ENCODE measurements at places on chromosomes 5 and 9.

DNA sequence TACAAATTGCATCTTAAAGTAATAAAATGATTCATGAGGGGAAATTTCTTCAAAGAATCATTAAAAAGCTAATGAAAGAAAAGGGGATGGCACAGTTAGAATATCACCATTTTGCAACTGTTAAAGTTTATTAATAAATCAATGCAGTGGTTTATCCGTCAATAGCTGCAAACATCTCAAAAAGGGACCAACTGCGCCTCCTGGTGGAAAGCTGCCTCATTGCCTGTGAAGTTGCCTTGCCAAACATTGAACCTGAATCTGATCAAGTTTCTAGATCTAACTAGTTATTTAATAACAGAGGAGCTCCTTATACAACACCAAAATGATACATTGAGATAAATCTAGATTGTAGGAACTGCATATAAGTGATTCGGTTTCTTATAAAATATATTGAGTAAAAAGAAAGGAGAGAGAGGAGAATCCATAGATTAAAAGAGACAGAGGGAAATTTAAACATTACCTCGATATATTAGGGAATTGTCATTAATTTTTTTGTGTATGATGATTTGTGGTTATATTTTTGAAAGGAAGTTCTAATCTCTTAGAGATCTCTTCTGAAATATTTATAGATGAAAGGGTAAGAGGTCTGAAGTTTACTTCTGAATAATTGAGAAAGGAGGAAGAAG, 6.9 kb upstream of the NDUFB6 start:
- peak; percentile 18 for DNase-seq

DNA sequence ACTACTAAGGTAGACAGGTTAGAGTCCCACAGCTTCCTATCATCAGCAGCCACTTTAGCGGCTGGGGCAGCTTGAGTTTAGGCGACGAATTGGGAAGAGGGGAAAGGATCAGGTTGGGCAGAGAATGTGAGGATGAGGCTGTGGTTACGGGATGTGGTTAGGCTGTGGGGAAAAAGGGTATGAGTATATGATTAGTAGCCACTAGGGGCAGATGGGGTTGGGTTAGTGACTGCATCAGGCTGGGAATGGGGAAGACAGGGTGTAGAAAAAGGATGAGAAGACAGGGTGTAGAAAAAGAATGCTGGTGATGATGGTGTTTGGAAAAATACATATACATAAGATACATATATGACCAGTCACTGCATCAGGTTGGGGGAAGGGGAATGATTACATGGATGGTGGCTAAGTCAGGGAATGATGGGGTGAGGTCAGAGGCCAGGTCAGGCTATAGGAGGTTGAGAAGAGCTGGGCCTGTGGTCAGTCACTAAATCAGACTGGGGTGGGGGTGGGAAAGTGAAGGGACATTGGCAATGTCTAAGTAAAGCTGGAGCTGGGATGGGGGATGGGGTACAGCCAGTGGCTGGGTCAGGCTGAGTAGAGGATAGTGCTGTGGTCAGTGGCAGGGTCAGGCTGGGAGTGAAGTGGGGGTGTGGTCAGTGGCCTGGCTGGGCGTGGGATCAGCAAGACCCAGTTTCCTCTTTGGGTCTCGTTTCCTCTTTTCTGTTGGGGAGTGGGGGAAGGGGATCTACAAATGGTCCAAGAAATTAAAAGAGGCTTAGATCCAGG, 2.1 kb downstream of the TLN1 start:
- DNase-seq: peak; percentile 51

DNA sequence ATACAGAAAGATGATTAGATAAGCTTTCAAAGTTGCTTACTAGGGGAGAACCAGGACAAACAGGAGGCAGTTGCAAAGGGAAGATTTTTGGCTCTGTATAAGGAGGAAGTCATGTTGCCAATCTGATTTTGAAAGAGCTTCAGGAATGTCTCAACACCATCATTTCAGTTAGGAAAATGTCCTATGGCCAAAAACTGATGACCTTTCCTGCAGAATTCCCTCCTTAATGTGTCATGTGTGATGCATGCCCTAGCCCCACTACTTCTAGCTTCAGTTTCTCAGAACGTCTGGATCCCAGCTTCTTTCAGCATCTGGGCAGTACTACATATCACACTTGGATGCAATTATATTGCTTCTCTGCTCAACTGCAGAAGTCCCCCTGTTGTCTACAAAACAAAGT, 211.5 kb upstream of the NREP start:
- DNase-seq: no peak

GRCh38 chr5:160432196-160432595, 10.5 kb downstream of the PTTG1 start:
- DNase-seq: no peak

DNA sequence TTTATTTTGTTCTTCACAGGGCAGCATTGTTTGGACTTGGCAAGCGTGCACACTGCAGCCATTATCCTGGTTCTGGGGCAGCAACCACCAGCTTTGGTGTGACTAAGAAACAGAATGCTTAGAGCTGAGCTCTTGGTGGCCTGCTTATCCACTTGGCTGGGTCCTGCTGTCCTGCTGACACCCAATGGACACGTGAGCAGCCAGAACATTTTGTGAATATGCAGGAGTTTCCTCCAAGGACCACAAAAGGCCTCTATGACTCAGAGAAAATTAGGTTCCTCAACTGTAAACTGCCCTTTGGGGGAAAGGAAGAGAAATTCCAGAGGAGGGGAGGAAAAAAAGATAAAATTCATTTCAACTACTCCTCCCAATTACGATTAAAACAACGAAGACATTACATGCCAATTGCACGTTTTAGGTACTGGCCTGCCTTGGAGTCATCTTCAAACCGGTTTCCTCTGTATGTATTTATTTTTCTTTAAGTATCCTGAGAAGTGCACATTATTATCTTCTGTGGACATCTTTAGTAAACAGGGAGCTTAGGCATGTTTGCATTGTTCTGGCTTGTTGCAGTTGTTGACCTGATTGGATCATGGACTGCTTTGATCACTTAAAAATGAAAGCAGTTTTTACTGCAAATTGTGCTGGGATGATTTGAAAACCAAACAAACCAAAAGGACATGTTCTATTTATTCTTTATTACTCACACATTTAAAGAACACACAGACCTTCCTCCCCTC, 82.3 kb upstream of the TLE4 start:
- DNase-seq: peak; percentile 11

- DNase-seq: no peak
Observed at GRCh38 chr5:118228489-118228888, 759.9 kb downstream of the DTWD2 start.

GRCh38 chr5:143037071-143037470, 266.9 kb downstream of the ARHGAP26 start:
- DNase-seq: no peak

DNA sequence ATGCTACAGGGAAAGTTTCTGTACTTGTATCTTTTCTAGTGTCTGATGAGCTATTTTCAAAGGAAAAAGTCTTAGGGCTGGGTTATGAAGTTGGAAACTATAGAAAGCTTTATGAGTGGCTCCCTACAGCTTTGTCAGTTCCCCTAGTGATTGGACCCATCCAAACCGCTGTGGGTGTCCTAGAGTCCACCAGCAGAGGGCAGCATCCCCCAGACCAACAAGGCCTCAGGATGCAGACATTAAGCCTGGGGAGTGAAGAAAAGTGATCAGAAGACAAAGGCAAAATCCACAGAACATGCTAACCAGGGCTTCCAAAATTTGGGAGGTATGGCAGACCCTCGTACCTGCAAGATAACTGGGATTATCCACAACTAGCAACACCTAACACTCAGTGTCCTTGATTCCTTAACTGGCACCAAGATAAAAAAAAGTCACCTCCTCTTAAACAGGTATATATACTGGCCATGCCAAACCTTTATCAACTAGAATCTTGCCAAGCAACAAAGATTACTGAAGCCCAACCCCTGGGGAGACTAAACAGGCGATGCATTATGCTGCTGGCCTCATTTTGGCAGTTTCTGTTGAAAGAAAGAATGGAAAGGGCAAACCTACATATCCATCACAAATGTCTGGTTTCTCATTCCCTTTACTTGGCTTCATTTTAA, 110.4 kb upstream of the NR5A1 start:
- peak; percentile 43 for DNase-seq

GRCh38 chr5:67047160-67047559, 149.4 kb downstream of the CD180 start:
- peak; percentile 81 for DNase-seq

- no peak for DNase-seq
Observed at GRCh38 chr5:51131266-51131665, 252.0 kb upstream of the ISL1 start.

DNA sequence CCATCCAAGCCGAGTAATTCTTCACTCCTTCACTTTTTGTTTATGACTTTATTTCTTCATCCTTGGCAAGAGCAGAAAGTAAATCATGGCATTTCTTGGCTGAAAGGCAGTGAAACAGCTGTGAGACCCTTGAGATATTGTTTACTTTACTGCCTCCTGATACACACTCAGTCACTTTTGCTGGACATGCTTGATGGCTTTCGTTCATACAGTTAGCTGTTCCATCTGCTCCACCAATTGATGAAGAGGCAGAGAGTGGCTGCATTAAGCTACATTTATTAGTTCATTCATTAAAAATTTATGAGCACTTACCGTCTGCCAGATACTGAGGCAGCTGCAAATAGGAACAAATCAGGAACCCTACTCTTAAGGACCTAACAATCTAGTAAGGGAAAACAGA, 184.4 kb upstream of the OR13F1 start:
- DNase-seq: no peak

GRCh38 chr5:71882826-71883741, 164.0 kb downstream of the CARTPT start:
- DNase-seq: no peak

DNA sequence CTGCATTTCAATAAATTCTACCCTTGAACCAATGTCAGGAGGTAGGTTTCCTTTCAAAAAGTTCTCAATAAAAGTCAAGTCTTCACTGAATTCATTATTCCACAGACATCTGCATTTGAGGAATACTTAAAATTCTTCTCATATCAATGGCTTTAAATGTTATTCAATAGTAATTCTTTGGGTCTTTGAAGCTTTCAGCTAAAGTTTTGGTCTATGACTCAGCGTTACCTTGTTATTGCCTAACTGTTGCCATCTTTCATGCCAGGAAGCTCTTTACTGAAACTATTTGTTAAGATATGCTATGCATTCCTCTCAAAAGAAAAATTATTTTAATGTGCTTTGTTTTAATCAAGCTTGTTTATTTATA, 170.5 kb downstream of the NNT start:
- DNase-seq: no peak

GRCh38 chr5:96633820-96634219, 28.4 kb upstream of the CAST start:
- no peak for DNase-seq

DNA sequence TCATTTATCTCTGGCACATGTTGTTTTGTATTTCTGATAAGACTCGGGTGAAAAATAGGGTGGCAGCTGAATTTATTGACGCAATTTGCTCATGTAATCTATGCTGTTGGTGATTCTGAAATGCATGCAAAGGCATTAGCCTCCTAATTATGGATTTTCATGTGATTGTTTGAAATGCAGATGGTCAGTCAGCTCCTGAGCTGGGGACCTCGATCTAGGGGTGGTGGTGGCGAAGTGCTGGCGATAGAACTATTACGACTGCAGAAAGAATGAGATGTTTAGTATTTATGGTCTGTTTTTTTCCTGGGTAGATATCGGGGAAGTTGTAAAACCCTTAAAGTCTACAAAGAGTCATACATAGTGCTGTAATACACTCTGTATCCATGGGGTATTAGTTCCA, 88.6 kb downstream of the SLC28A3 start:
- DNase-seq: no peak

- no peak for DNase-seq
Observed at GRCh38 chr5:132150565-132150964, 77.0 kb downstream of the CSF2 start.

- no peak for DNase-seq
Observed at GRCh38 chr9:24118190-24118589, 292.1 kb upstream of the ELAVL2 start.

DNA sequence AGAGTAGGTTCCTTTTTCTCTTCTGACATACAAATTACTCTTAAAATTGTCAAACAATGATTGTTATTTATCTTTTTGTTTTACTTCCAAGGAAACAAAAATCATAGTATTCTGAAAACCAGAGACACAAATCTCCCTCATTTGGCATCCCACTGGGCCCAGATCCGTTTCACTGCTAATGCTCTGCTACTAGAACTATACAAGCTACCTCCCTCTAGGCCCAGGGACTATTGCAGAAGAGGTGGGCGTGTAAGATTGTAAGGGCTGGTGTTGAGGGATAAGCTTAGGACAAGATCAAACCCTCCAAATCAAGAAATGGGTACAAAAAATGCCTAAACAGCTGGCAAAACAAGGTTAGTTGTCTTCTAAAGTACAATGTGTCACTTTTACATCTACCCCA, 928.9 kb upstream of the CDH10 start:
- no peak for DNase-seq

- no peak for DNase-seq
Observed at GRCh38 chr9:72665421-72665820, 144.0 kb downstream of the TMC1 start.

- DNase-seq: no peak
Observed at GRCh38 chr5:144202072-144202471, 31.4 kb downstream of the KCTD16 start.

- DNase-seq: peak; percentile 32
Observed at GRCh38 chr5:173435447-173435846, 107.2 kb upstream of the STC2 start.

DNA sequence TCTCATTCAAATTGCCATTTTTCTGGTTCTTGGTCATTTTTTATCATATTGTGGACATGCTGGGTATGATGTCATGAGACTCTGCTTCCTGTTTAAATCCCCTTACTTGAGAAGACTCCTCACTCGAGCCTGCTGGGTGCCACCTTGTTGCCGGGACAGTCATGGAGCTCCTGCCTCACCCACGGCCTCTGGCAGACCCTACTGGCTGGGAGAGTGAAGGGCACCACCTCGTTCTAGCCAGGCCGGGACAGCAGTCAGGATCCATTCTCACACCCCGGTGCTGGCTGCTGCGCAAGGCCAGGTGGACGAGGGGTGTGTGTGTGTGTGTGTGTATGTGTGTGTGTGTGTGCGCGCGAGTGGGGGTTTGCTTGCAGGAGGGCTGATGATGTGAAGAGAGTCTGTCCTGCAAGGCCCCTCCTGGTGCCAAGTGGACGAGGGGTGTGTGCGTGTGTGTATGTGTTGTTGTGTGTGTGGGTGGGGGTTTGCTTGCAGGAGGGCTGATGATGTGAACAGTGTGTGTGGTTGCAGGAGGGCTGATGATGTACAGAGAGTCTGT, 4.4 kb downstream of the CEP72 start:
- DNase-seq: no peak
